DND-41 (cell line): ENCODE measurements at places on chromosomes 7 and 10.
A peak's percentile ranks its signal among the peaks of the same experiment; 100 is the strongest.

DNA sequence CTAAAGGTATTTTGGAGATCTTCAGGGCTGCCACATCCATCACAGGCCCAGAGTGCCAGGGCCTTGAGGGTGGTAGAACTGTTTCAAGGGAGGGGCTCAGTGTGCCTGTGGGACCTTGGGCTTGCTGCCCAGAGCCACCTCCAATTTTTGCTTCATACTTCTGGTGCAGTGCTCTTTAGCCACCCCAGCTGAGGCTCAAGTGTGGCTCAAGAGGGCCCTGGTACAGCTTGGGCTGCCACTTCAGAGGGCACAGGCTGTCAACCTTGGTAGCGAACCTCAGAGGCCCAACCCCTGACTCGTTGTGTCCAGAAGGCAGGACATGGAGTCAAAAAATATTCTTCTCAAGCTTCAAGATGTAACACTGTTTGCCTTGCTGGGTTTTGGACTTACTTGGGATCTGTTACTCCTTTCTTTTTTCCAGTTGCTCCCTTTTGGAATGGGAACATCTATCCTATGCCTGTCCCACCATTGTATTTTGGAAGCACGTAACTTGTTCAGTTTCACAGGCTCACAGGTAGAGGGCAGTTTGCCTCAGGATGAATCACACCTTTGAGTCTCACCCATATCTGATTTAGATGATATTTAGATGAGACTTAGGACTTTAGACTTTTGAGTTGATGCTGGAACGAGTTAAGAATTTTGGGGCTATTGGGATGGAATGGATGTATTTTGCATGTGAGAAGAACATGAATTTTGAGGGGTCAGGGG lies 224.8 kb downstream of the RPS24 start:
- DNase-seq: no peak

DNA sequence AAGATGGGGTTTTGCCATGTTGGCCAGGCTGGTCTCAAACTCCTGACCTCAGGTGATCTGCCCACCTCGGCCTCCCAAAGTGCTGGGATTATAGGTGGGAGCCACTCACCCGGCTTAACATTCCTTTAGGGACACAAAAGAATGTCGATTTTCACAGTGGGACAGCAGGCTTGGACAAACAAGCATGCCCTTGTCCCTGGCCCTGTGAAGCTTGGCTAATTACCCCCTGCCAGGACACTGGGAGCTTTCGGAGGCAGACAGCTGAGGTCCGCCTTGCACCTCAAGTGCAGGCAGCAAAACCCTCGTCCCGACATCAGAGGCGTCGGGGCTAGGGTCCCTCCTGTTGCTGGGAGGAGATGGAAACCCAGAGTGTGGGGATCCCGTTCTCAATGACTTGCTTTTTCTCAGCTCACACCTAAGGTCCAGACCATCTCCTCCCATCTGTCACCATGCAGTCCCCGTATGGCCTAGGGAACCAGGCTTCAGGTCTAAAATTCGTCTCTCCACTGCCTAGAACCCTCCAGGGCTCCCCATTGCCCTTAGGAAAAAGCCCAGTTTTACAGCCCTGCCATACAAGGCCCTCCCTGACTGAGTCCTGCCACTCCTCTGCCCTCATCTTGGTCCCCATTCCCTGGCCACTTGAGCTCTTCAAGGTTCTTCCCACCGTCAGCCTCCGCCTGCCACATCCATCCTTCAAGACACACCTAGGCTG lies 6.3 kb upstream of the CLIP2 start:
- no peak for DNase-seq

GRCh38 chr7:43076189-43076605 lies 36.2 kb upstream of the HECW1 start:
- DNase-seq: no peak

DNA sequence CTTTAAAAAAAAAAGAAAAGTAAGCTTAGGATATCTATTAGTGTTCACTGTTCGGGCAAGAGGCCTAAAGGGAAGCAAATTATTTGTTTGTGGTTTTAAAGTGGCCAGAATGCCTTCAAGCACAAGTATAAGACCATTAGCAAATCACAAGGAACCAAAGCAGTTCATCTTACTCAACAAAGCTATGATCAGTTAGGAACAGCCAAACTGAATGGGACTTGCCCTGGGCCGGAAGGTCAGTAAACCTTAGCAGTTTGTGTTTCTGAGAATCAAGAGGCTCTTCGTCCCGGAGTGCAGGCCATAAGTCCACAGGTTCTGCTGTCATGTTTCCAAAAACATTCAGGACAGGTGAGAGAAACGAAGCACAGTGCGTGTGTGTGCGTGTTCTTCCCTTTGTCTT lies 4.5 kb downstream of the FBXW4 start:
- DNase-seq: no peak

DNA sequence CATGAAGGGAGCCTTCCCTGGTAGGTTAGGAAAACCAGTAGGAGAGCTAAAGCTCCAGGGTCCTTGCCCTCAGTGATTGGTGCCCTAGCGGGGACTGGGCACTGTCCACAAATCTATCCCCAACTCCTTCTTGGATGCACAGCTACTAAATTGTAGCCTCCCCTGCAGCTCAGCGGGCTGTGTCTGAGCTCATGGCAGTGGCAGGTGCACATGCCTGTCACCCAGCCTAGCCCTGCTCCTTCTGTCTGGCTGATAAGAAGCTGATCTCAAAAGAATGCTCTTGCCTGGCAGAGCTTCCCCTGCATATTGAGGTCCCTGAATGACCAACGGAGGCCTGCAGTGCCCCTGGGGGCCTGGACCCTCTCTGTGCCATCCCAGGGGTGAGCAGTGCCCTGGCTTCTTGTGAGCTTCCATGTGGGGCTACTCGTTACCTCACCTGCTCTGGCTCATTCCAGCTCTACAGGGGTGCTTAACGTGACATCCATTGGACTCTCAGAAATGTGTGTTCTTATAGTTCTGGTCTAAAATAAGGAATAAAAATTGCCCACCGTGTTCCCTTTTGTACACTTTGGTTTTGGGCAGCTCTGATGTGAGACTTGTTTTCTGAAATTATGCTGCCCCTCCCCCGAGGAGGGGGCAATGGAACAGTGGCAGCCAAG lies 59.8 kb upstream of the ANTXRL start:
- no peak for DNase-seq

DNA sequence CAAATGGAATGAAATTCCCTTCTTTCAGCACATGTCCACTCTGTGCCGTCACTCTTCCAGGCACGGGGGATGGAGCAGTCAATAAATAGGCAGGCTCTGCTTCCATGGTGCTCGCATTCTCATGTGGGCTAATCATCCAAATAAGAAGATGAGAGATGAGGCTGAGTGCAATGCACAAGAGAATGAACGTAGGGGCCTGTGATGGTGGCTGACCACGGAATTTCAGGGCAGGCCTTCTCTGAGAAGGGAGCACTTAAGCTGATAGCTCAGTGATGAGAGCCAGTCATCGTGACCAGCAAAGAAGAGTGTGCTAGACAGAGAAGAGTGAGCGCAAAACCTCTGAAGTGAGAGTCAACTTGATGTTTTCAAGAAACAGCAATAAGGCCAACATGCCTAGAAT lies 47.9 kb downstream of the TAF3 start:
- DNase-seq: no peak

GRCh38 chr10:129839285-129840195 lies 124.5 kb downstream of the EBF3 start:
- DNase-seq: no peak

DNA sequence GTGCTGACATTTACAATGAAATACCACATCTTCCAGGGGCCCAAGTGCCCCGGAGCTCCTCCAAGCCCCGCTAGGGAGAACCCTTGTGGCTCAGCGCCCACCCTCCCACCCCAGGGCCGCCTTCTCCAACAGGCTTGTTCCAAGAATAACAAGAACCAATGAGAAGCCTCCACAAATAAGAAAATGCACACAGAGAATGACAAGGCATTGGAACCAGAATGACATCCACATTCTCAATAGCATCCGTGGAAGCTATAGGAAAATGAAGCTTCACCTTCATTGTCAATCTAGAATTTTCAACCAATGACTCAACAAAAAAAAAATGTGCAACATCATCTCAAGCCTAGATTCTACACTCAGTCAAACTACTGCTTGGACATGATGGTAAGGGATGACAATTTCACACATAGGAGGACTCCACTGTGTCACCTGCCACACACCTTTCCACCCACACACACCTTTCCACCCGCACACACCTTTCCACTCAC lies 50.4 kb upstream of the PPP2R2D start:
- no peak for DNase-seq

GRCh38 chr10:1454428-1454827 lies 282.9 kb downstream of the ADARB2 start:
- peak; percentile 90 for DNase-seq

GRCh38 chr7:17168416-17168815 lies 130.0 kb upstream of the AHR start:
- no peak for DNase-seq

DNA sequence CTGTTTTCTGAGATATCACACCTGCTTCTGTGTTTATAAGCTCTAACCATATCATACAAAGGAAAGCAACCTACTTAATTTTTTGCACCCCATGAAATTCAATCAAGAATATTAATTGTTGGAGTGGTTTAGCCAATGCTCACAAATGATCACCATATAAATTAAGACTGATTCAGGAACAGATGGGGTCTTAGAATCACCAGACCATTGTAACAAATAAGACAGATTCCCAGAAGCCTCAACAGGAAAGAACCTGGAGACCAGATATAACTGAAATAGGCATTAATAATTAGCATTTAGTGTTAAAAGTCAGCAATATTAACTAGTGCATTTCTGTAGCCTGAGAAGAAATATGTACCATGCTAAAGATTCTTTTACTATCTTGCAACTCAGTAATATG lies 73.6 kb downstream of the SLC13A1 start:
- DNase-seq: no peak

GRCh38 chr10:7908541-7909210 lies 90.4 kb downstream of the TAF3 start:
- DNase-seq: peak; percentile 54
